Panc1 (cell line): ENCODE measurements at places on chromosomes 13 and 19. TPM values are rescaled to one million over a fixed set of nuclear protein-coding genes. Genes with fewer than 3 reads are reported as not detected.

GRCh38 chr13:77893066-77893465, 25.6 kb downstream of the EDNRB start:
- no peak for DNase-seq

BABAM1 gene
- total RNA-seq, result 79.5 TPM

DNA sequence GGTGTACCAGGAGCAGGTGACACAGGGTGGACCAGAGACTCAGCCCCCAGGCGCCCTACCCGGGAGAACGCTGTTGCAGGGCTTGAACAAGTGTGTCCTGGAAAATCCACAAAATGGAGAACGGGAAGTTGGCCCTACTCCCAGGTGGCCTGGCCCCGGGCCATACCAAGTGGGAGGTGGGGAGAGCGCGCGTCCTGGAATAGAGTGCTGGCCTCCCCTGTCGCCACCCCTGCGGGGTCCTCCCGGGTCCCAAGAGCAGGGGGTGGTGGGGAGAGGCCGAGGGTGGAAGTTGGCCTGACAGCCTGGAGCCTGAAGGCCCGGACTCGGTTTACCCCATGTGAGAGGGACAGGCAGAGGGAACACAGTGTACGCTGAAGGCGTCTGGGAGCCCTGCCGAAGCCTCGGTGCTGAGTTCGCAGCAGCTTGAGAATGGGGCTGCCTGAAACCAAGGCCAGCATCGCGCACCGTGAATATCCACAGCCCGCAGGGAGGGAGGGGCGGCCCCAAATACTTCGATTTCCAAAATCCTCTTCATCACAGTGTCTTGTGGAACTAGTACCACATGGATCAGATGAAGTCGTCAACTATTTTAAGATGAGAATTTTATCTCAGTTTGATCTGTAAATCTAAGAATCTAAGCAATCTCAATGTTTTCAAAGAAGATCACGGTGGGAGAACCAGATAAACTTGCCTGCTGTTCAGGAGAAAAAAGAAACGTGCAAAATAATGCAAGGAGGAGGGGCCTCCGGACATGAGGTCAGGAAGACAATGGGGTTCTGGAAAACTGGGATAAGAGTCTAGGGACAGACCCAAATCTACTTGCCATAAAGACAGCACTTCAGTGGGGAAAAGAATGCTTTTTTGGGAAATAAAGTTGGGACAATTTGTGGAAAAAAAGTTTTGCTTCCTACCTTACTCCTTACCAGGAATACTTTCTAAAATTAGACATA, 10.4 kb upstream of the KLF16 start:
- DNase-seq, result no peak

CDX2 gene
- 5.1 TPM for total RNA-seq

DNA sequence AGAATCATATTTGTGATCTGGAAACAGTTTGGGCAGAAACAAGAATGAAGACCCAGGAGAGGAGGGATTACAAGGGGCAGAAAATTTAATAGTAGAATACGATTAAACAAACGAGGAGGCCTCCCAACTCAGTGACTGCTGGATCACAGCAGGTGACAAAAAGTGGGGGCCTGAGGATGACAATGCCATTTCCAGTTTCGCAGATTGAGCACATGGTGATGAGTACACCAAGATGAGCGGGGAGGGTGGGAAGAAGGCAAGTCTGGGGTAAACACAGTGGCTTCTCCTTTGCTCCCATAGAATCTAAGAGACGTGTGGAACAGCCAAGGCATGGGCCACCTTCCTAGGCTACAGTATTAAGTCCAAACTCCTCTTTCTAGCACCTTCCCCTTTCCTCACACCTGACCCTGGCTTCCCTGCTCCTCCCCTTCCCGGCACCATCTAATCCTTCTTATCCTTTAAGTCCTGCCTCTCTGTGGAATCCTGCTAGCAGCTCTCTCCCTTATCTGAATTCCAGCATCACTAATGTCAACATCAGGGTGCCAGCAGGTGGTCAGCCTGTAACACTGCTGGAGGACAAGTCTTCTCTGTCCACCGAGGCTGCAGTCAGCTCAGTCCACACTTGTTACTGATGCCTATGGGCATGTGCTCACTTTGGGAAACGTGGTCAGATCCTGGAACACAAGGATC, 13.5 kb downstream of the ATP7B start:
- no peak for DNase-seq

GRCh38 chr13:32212421-32212820, 102.7 kb downstream of the ZAR1L start:
- no peak for DNase-seq

DNA sequence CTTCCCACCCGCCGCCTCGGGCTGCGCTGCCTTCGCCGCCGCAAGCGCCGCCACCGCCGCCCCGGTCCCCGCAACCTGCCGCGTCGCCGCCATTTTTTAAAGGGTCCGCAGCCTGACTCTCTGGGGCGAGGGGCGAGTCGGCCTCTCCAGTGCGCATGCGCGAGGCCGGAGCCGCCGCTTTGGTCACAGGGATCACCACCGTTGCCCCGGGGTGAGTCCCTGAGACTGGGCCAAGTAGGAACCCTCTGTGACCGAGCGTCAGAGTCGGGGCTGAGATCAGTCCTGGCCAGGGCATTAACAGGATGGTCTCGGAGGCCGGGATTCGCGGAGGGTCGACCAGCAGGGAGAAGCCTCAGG, 42.6 kb downstream of the ZNF146 start:
- DNase-seq, result no peak

- DNase-seq, result no peak
These were observed 15.5 kb upstream of the ZNF14 start for GRCh38 chr19:19748249-19748938.

GRCh38 chr13:41465241-41465847, 8.0 kb downstream of the RGCC start:
- no peak for DNase-seq

DNA sequence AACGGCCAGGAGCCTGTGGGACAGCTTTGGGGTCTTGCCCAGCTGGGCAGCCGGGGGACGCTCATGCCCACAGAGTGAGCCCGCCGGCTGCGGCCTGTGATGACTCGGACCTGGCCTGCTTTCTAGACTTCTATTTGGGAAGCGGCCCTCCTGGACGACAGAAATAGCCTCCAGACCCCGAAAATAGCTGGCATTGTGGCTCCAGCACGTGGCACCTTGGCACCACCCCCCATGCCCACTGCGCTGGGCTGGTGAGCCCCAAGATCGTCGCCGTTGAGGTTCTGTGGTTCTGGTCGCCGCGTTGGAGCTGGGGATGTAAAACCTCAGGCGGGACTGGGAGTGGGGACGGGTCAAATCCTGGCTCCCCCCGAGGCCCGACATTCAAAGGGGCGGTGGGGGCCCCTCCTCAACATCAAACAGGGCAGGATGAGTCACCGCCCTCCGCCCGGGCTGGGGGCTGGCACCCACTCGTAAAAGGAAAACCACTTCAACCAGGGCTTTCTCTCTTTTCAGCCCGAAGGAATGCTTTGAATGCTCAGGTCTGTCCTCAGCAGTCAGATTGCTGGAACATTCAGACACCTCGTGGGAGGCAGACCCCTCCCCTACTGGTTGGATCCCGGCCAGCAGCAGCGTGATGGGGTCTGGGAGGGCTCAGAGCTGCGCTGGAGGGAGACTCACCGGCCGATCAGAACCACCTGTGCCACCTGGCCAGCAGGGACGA, 42.1 kb downstream of the GADD45B start:
- DNase-seq, result no peak

DNA sequence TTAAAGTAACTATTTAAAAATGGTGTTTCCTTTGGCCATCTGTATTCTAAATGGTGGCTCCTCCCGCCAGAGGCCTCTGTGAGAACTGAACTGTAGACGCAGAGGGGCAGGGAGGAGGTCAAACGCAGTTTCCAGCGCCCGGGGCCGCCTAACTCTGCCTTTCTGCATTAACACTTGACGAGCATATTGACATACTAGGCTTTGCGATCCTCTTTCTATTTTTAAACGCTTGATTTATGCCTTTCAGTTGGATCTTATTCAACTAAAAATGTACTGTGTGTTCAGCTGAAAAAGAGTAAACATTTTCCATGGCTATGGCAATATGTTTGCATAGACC, 74.7 kb downstream of the SPACA7 start:
- DNase-seq, result no peak

RFX2 gene
- total RNA-seq, result 8.0 TPM

- no peak for DNase-seq
These were observed 51.9 kb downstream of the SLAIN1 start for GRCh38 chr13:77749344-77749880.

CEACAM6 gene
- 0.21 TPM for total RNA-seq

DNA sequence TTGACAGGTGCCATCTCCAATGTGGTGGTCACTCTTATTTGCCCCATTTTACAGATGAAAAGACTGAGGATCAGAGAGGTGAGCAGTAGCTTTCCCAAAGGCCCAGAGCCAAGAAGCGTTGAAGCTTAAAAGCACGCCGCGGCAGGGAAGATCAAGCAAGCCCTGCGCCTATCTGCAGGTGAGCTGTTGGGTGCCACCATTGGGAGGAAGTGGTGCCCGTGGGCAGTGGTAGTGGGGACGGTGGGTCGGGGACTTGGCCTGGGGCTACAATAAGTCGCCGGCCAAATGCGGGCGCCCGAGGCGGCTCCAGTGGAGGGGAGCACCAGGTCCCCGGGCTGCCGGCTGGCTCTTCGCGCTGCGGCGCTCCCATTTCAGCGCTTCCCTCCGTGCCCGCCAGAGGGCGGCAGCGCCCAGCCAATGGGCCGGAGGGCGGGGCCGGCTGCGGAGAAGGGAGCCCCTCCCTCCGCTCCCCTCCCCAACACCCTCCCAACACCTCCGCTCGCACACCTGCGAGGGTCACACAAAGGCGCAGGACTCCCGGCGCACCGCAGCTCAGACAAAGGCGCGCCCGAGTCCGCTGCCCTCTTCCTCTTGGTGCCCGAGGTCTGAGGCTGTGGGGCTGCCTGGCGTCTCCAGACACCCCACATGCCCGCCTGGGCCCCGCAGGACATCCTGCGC, 744 bp upstream of the POU2F2 start:
- no peak for DNase-seq

KASH5 gene
- total RNA-seq, result not detected

GRCh38 chr19:14006085-14006765, at the start of gene RFX1:
TSS of gene RFX1 (minus strand) at chr19:14006320. CDS start at chr19:13993843, 12,477 bp downstream.
- peak; percentile 93 for DNase-seq

DNA sequence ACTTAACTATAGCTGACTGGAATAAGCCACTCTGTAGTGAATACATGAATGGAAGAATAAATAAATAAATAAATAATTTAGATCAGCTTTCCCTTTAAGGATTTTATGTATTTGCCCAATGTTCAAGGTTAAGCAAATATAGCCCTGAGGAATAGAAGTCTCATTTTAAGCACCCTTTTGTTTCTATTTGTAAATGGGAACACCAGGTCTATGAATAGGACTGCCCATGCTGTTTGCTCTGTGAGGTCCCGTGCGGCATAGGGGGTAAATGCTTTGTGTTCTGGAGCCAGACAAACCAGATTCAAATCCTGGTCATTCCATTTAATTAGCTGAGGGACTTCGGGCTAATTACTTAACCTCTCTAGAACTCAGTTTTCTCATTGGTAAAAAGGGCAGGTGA, 29.3 kb downstream of the CBY2 start:
- no peak for DNase-seq

GRCh38 chr19:13923194-13923987, 14.8 kb downstream of the PODNL1 start:
- DNase-seq, result no peak

DNA sequence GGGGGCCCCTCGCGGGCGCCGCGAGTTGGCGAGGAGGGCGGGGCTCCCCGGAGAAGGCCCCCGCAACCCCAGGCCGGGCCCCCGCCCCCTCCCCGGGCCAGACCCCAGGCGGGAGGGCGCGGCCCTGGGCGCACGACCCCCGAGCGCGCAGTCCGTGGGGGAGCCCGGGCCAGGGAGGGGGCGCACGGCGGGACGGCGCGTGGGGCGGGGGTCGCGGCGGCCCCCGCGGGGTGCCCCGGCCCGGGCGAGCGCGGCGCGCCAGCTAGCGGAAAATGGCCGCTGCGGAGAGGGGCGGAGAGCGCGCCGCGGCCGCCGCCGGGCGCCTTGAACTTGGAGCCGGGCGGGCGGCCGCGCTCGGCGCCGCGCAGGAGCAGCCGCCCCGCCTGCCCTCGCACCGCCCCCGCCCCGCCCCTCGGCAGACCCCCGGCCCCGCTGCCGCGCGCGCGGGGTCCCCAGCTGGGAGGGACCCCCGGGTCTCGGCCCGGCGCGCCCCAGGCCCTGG, 6.4 kb upstream of the NFIC start:
- no peak for DNase-seq

- DNase-seq, result no peak
These were observed 8.3 kb downstream of the TCF3 start for GRCh38 chr19:1644070-1644469.

MICU2 gene
- total RNA-seq, result 24.2 TPM

LIM2 gene
- total RNA-seq, result not detected

DNA sequence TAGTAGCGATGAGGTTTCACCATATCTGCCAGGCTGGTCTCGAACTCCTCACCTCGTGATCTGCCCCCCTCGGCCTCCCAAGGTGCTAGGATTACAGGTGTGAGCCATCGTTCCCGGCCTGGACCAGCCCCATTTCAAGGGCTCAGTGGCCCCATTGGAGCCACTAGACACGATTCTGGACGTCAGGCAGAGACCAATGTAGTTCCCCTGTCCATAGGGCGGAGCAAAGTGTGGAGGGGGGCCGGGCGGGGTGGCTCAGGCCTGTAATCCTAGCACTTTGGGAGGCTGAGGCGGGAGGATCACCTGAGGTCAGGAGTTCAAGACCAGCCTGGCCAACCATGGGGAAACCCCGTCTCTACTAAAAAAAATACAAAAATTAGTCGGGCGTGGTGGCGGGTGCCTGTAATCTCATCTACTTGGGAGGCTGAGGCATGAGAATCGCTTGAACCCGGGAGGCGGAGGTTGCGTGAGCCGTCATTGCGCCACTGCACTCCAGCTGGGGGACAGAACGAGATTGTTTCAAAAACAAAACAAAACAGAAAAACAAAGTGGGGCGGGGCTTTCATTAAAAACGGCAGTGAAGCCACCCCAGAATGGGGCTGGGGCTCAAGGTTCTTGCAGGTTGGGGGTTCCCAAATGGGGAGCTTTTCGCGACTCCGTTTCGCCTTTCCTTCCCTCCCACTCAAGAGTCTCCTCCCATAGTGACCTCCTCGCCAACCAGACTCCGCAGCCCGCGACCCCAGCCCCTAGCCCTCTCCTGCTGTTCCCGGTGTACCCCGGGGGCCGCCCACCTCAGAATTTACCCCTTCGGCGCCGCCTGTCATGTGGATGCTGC, 758 bp upstream of the TECR start:
- no peak for DNase-seq

HRC gene
- 0.13 TPM for total RNA-seq

GRCh38 chr13:26459276-26460131, 98.0 kb upstream of the WASF3 start:
- no peak for DNase-seq

DNA sequence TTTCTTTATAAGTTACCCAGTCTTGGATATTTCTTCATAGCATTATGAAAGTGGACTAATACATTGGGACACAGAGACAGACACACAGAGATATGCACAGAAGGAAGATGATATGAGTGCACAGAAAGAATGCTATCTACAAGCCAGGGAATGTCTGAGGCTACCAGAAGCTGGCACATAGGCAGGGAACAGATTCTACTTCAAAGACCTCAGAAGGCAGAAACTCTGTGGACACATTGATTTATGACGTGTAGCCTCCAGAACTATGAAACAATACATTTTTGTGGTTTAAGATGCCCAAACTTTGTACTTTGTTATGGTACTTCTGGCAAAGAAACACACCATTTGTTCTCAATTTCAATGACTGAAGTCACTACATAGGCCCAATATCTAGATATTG, 556.7 kb downstream of the PCDH9 start:
- DNase-seq, result no peak

GRCh38 chr13:24097667-24098066, 62.9 kb upstream of the SPATA13 start:
- no peak for DNase-seq
